Amygdala (tissue), 56 donors: ENCODE measurements at places on chromosomes 5 and 9.

GRCh38 chr5:78591138-78591612 is 57.4 kb downstream of the LHFPL2 start:
- no peak for DNase-seq

GRCh38 chr5:9337928-9338595 is 207.8 kb downstream of the SEMA5A start:
- DNase-seq = no peak

DNA sequence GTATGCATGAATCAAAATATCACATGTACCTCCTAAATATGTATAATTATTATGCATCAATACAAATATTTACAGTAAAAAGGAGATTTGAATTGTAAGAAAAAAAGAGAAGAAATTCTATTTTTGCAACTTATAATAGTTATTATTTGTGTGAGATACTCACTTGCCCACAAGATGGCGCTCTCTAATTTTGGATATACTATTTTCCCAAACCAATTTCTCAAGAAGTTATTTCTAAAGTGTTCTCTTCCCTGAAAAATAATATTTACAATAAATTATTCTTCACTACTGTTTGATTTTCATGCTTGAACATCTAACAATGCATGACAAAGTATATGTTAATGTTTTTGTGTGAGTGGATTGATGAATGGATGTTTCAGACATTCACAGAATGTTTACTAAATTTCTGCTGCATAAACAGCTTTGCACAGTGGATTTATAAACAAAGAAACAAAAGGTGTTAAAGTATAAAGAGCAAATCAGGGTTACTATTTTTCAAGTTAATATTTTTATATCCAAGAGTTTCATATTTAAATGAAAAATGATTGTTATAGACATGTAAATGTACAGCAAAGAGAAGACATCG is 503.4 kb downstream of the PDE4D start:
- no peak for DNase-seq

GRCh38 chr9:75890472-75891276 is at the start of gene PCSK5:
PCSK5 (plus strand) TSS chr9:75890673; CDS start chr9:75891182, 509 bp downstream.
- DNase-seq = peak; percentile 80

- DNase-seq = no peak
These were observed 542.9 kb downstream of the EFNA5 start for GRCh38 chr5:107127878-107128277.

DNA sequence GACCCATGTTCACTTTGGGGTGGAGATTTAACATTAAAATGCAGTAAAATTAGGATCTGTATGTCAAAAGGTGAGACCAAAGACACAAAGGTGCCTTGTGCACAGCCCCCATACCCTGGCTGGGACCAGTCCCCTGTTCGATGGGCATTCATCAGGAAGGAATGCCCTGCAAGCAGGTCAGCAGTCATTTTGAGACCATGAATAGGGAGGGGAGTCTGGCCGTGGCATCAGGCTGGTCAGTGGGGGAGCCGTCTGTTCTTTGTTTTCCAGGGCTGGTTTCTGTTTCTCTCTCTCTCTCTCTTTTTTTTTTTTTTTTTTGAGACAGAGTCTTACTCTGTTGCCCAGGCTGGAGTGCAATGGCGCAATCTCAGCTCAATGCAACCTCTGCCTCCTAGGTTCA is 68.9 kb upstream of the GOLM1 start:
- no peak for DNase-seq

DNA sequence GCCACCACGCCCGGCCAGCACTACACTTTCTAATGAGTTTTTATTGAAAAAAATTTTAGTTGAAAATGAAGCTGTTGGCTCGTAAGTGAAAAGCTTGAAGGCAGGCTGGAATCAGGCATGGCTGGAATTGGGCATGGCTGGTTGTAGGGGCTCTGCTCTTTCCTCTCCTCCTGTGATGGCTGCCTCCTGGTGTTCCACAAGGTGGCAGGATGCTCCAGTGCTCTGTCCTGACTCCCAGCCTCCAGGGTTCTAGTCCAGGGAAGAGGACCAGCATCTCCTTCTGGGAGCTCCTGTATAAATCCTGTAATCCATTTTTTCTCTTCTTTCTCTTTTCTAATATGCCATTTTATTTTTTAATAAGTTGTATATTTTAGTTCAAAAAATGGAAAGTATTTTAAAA is 57.2 kb upstream of the DHFR start:
- DNase-seq = no peak

DNA sequence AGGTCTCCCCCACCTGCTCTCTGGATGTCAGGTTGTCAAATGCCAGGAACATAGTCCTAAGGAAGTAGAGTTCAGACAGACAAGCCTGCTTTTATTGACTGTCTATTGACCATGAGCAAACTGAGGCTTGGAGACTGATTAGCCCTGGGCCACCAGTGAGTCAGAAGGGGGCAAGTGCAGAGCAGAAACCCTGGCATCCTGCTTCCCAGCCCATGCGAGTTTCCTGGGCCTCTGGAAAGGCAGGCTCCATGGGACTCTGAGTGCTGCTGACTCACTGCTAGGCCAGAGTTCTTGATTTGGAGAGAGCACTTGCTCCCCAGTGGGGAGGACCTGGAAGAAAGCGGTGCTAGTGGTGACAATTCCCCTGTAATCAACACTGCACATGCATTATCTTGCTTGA is 2.8 kb upstream of the HBEGF start:
- no peak for DNase-seq

- DNase-seq = no peak
These were observed 162.2 kb downstream of the HSD17B3 start for GRCh38 chr9:96139592-96140295.

- DNase-seq = no peak
These were observed 178.8 kb downstream of the GAPVD1 start for GRCh38 chr9:125440411-125440810.

DNA sequence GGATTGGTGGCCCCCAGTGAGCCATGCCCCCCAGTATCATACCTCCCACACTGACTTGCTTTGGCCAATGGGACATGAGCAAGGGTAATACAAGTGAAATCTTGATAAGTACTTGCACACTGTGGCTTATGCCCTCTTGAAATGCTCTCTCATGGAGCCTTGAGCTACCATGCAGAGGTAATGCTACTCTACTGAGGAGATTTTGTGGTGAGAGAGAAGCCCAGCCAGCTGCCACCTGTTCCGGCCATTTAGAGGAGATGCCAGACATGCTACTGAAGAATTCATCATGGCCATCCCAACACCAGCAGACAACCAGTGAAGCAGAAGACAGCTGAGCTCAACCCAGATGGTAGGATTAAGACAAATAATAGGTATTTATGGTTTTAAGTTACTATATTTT is 299.5 kb downstream of the MEF2C start:
- no peak for DNase-seq

DNA sequence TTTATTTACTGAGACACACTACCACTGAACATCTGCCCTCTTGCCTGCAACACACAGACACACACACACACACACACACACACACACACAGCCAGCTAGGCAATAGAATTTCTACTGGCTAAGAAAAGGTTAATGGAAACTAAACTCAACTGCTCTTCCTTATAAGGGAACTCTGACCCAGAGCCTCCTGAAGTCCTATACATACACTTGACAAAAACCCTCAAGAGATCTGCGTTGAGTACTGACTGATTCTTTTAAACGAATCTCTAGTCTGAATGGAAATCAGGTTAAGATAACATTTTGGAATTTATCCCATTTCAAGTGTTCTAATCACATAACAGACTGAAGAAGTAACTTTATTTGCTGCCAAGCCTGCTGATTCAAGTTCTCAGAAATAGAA is 25.9 kb upstream of the TRPM3 start:
- no peak for DNase-seq

DNA sequence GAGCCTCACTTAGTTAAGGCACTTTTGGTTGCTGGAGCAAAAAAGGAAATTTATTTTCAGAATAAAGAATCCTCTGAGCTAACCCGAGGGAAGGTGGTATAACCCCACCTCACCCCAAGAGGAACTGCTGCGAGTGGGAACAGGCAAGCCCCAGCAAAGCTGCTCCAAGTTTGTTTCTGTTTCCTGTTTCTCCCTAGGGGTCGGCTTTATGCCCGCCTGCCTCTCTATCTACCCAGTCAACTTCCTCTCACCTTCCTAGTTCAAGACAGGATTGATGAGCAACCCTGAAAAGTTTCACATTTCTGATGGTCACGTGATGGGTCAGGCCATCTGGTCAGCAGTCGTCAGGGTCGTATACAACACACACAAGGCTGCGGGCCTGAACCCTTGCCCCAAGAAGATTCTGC is 31.1 kb downstream of the TRIO start:
- no peak for DNase-seq

DNA sequence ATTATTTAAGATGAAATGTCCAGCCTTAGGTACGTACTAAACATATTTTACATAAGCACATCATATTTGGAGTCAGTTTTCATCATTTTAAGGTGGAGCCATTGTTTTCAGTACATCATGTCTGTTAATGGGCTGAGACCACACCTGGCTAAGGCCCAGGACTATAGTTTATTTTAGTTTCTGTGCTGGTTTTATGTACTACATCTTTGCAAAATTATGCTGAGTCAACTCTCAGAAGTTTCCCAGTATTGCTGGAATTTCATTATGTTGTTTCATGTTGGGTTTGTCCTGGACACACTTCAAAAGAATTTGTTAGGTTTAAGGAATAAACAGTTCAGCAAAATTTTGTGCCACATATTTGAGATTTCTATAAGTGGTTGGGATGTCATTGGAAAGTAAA is 171.2 kb downstream of the CCDC171 start:
- no peak for DNase-seq

- no peak for DNase-seq
These were observed 518 bp downstream of the ERBIN start for GRCh38 chr5:65926893-65927292.

DNA sequence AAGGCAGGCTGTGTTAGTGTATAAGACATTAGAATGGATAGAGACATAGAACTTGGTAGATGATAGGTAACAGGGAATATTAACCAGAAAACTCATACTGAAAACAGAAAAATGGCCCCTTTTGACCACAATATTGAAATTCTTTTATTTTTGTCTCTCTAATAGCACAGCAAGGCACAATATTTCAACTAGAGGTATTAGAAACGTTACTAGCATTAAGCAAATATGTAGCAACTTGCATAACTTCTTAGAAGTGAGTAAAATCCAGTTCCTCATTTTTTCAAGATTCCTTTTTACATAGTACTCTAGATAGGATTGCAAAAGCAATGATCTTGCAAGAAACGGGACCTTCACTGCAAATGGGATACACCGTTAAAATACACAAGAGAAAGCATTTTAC is 102.7 kb upstream of the VCAN start:
- no peak for DNase-seq

GRCh38 chr5:124605541-124605940 is 140.9 kb downstream of the ZNF608 start:
- no peak for DNase-seq

DNA sequence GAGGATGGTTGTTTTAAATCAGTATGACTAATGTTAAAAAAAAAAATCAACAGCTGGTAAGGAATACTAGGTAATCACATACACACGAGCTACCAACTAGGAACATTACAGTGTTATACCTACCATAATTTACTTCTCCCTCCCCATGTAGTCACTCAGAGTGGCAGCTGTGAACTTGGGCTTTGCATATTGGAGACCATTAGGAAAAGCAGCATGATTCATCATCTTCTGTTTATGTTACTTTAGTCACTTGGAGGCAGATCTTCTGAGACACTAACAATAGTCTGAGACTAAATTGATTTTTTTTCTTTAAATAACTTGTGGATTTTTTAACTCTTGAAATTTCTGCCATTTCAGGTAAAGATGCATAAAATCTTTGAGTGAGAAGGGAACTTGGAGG is 141.5 kb upstream of the NR4A3 start:
- DNase-seq = no peak

GRCh38 chr9:137478962-137479861 is 20.1 kb upstream of the NSMF start:
- DNase-seq = no peak

GRCh38 chr5:172171118-172171517 is 16.9 kb downstream of the STK10 start:
- no peak for DNase-seq

DNA sequence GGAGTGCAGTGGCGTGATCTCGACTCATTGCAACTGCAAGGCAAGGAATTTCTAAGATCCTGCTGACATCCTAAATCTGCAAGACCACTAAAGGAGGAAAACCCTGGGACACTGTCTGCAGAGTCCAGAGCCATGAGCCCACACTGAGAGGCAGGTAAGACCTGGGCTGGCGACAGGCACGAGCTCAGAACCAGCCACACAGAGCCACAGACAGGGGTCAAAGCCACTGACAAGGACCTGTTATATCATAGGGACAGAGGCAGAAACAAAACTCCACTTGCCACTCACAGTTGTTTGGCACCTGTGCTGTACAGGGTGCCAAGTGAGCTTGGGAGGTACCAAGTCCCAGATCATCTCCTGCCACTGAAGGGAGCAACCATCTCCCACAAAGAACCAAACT is 34.2 kb downstream of the IPPK start:
- no peak for DNase-seq

DNA sequence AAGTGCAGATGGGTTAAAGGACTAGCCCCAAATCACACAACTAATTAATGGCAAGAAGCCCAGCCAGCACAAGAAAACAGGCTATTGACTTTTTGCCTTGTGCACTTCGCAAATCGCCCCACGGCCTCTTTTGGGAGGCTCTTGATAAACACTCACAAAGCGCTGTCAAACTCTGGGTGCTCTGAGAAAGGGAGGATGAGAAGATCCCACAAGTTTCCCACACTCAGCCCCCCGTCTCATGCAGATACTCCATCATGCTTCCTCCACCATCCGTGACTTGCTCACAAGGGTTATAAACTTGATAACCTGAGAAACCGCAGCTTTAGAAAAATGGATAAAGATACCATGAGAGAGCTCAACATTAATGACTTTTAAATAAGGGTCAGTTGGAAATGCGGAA is 219.7 kb downstream of the EBF1 start:
- DNase-seq = no peak

DNA sequence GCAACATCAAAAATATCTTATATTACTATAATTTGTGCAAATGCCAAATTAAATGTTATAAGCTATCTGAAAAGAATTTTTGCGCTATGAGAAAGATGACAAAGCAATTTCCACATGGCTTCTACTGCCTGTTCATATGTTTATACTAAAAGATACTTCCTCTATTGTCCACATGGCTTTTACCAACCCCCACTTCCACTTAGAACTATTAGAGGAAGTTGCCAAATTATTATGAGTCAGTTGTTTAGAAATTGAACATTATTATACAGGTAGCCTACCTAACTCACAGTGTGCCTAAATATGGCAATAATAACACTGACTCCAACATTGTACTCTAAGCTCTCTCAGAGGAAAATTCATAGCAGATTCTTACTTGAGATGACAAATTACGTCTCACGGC is 37.6 kb upstream of the SLC27A6 start:
- no peak for DNase-seq

DNA sequence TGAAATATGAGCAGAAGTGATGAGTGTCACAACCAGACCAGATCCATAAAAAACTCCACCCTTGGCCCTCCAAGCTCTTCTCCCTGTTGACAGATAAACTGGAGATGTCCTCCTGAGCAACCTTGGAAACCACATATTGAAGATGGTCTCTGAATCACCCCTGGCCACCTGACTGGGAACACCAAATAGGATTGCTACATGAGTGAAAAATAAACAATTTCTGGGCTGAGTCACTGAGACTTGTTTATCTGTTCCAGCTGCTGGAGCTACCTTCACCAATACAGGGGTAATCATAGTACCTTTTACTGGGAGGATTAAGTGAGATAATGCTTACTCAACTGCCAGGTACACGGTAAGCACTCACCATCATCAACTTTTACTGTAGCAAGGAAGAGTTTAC is 53.3 kb downstream of the PCA3 start:
- no peak for DNase-seq

GRCh38 chr9:31188496-31188895 is 1195.9 kb upstream of the ACO1 start:
- no peak for DNase-seq
